ENCODE measurements at places on chromosomes 2 and 18.

DNA sequence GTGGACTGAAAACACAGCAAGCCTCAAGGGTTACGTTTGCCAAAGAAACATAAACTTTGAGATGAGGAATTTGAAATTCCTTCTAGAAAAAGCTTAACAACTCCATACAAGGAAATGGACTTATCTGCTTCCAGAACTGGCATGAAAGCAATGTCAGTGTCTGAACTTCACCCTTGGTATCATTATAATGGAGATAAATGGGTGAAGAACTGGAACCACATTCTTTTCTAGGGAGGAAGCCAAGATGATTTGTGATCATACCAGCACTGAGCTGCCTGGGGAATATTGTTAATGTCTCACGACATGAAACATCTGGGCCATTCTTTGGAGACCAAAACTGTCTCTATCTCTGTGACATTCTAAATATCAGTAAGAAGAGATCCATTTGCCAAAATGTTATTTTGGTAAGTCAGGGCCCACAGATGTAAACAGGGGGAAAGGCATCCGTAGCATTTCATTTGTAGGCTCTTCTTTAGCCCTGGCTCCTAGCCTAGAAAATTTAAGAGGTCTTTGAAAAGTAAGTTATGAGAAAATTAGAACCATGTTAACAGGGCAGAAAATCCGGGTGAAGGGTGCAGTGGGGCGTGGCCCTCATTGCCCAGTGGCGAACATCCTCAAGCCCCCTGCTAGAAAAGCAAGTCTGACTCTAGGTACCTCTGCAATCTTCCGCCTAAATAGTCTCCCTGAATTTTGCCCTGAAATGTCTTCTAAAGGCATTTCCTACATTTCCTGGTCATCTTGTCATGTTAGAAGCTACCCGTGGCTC lies 295.3 kb upstream of the EPAS1 start:
- DNase-seq = no peak

DNA sequence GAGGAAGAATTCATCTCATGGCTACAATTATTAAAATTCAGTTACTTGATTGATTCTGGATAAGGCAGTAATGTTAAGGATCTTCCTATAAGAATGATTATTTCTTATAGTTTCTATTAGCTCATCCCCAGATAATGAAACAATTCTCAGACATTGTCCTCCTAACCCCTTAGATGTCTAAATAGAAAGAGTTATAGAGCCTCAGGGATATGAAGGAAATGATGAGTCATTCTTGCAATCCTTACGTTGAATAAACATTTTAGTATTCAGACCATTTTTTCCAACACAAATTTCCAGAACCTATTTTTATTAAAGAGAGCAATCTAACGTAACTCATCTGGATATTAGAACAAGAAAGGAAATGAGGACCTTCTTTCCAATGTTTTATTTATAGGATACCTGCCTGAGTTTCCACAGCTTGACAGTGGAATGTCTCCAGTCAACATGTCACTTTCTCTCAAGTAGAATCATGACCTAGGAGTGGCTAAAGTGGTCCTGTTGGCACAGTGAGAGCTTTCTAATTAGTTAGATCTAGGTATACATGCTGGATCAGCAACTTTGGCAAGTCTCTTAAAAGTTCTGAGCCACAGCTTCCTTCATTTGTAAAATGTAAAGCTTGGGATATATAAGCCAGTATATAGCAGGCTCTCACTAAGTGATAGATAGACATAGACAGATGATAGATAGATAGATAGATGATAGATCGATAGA lies 88.0 kb upstream of the RAB27B start:
- DNase-seq = no peak

DNA sequence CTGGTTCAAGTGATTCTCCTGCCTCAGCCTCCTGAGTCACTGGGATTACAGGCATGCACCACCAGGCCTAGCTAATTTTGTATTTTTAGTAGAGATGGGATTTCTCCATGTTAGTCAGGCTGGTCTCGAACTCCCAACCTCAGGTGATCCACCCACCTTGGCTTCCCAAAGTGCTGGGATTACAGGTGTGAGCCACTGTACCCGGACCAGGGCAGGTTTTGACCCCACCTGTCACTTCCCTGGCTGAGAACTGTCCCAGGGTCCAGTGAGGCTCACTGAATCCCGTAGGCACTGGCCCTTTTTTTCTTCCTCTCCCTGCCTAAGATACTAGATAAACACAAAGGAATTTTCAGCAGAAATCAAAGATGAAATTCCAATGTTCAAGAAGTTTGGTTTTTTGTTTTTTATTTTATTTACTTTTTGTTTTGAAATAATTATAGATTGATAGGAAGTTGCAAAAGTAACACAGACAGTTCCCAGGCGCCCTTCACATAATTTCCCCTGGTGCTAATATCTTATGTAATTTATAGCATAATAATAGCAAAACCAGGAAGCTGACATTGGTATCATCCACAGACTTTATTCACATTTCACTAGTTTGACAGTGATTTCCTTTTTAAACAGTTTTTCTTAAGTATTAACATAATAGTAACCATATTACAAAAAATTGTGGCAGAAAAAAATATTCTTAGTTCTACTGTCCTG lies 52.4 kb upstream of the B3GNT7 start:
- no peak for DNase-seq

DNA sequence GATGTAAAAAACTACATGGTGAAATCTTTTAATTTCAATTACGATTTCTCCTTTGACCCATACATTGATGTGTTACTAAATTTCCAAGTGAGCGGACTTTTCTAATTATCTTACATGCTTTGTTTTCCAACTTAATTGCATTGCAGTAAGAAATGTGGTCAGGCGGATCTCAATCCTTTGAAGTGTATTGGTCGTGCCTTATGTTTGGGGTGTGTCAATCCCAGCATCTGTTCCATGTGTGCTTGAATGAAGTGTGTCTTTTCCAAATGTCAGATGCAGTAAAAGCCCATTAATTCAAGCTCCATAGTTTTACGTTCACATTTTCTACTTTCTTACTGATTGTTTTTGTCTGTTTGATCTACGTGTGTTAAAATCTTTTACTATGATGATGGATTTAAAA lies 113.1 kb downstream of the UXS1 start:
- no peak for DNase-seq

GRCh38 chr2:21715887-21716286 lies 592.1 kb downstream of the TDRD15 start:
- DNase-seq = no peak
